GF-D8 (cell line): ENCODE measurements at places on chromosomes 7 and 10.

GRCh38 chr7:18040196-18040595 is 12.6 kb upstream of the PRPS1L1 start:
- no peak for DNase-seq

- DNase-seq, result no peak
These were observed 377.0 kb downstream of the TCERG1L start for GRCh38 chr10:130934293-130935127.

GRCh38 chr10:92410501-92410900 is 119.5 kb downstream of the MARCHF5 start:
- no peak for DNase-seq

DNA sequence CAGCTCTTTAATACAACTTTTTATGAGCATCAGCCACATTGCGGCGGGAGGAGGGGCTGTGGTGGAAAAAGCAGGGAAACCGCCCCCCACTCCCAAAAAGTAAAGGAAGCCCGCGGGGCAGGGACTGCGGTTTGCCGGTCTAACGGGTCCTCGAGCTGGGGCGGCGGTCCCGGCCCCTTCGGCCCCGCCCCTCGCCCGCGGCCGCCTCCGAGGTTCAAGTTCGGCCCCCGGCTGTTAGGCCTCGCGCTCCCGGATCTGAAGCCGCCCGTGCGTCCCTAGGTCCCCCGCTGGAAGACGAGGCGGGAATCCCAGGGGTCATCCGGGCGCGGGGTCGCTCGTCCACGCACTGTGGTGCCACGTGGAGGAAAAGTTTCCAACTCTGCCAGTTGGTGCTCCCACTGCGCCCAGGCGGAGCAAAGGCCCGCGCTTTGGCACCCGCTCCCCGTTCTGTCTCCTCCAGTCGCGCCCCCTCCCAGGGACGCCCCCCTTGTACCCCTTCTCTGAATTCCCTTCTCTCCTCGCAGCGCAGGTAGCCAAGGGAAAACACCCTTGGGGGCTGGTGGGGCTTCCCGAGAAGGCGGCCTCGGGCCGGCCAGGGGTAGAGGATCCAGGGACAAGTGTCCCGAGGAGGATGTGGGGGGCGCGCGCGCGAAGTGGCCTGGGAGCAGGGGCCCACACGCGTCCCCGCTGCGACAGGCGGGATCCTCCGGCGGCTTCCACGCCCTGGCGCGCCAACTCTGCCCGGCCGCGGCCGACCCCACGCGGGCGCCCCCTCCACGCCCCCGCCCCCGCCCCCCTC is 798 bp upstream of the AUTS2 start:
- DNase-seq, result no peak

DNA sequence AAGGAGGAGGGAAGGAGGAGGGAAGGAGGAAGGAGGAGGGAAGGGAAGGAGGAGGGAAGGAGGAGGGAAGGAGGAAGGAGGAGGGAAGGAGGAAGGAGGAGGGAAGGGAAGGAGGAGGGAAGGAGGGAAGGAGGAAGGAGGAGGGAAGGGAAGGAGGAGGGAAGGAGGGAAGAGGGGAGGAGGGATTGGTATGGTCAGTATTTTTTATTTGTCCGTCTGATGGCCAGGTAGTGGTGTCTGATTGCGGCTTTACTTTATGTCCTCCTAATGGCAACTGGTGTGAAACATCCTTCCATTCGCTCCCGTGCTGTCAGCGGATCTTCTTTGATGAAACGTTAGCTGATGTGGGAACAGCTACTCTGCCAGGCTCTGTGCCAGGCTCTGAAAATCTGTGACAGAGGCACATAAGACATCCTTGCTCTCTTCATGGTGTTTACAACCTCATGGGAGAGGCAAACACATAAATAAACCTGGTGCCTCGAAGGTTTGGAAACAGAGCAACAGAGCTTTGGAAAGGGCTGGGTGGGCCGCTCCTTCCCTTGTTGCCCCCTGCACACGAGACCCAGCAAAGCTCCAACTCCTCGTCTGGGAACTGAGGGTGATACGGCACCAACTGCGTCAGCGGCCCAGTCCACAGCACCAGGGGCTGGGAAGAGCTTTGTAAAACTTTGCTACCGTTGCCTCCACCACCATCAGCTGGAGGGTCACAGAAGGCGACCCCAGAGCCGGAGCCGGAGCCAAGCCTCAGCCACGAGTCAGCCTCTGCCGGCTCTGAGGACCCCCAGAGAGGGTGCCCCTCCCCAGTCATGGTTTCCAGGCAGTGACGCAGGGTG is 40.3 kb downstream of the PDGFA start:
- no peak for DNase-seq
